IPS DF 6.9 (cell line): ENCODE measurements at places on chromosomes 5 and 9.

GRCh38 chr9:129318121-129319075, 140.3 kb upstream of the IER5L start:
- no peak for DNase-seq

DNA sequence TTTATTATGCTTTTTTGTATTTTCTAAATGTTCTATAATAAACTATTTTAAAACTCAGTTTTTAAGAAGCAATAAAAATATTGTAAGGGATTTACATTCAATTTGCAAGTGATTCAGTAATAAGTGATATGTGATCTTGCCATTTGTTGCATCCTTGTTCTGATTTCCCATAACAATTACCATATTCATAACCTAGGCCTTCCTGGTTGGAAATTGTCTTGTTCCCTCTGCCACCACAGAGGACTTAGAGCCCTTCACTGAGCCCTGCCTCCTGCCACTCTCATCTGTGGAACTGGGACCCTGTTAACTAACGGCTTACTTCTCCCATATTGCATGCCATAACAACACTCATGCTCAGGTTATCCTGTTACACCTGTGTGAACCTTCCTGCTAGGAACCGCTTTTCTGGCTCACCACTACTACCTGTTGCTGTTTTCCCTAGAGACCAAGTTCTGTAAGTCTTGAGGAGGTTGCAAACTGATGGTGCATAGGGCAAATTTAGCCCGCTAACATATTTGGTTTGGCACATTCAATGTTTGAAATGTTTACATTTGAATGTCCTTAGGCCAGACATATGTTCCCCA, 32.9 kb upstream of the DTWD2 start:
- no peak for DNase-seq

- no peak for DNase-seq
These were observed 97.4 kb upstream of the MAST4 start for GRCh38 chr5:66498791-66499207.

DNA sequence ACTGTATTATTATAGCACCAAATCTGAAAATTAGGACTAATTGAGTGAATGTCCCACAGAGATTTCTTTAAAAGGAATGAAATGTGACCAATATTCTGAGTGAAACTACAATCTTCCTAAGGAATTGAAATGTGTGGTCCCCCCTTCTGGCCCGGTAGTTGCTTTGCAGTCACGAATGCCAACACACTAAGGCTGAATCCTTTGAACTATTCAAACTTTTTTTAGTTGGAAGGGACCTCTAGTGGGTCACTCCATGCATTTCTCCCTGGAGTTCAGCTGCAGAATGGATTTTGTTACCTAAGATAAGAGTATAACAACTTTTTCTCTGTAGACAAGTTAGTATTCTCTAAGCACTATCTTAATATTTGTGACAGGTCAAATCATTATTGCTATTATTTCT, 2.8 kb downstream of the CDH6 start:
- DNase-seq = no peak

DNA sequence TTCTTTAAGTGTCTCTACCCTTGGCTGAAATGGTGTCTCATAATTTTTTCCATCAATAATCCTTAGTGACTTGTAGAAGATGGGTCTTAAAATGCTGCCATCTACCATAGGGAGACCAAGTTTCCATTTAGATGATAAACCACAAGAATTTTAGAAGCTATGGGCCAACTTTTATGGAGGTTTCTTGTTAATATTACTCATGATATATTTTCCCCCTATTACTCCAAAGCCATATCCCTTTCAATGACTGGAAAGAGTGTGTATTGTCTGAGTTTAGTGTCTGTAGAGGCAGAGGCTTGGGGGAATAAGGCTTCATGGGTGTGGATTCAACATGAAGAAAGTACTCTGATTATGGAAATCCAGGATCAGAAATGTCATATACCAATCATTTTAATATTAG, 507.3 kb upstream of the TNC start:
- DNase-seq = no peak

DNA sequence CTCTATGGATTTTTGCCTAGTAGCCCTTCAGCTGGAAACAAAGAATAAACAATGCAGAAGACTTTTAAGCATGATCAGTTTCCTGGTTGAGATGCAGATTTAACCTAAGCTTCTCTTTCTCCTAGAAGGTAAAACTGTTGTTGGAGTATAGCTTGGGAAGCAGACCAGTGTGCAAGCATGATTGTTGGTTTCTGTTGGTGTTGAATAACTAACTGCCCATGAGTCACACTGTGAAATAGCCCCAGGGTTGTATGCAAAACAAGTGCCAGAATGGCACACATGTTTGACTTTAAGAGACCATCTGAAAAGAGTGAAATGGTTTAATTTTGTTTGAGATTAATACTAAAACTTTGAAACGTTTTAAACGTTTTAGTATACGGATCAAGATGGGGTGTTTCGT, 227.1 kb downstream of the ARHGEF28 start:
- no peak for DNase-seq

DNA sequence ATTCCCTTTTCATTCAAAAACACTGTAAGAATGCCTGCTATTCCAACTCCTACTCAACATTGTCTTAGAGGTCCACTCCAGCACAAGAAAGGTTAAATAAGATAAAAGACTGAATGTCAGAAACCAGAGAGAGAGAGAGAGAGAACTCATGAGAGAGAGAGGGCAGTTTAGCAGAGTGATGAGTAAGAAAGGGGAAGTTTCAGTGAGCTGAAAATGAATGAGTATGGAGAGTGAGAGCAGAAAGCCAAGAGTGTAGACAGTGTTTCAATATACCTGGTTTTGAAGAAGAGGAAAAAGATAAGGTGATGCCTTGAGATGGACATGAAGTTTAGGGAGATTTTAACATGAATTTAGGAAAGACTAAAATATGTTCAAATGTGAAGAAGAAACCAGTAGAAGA, 528.0 kb upstream of the SEMA6A start:
- DNase-seq = no peak

GRCh38 chr5:81171769-81172168, 61.4 kb upstream of the CKMT2 start:
- DNase-seq = no peak

- DNase-seq = no peak
These were observed 249.5 kb downstream of the ISL1 start for GRCh38 chr5:51632793-51633192.

GRCh38 chr5:52051759-52052158, 668.5 kb downstream of the ISL1 start:
- DNase-seq = no peak

- DNase-seq = no peak
These were observed 103.5 kb downstream of the MAPKAP1 start for GRCh38 chr9:125603478-125604021.

DNA sequence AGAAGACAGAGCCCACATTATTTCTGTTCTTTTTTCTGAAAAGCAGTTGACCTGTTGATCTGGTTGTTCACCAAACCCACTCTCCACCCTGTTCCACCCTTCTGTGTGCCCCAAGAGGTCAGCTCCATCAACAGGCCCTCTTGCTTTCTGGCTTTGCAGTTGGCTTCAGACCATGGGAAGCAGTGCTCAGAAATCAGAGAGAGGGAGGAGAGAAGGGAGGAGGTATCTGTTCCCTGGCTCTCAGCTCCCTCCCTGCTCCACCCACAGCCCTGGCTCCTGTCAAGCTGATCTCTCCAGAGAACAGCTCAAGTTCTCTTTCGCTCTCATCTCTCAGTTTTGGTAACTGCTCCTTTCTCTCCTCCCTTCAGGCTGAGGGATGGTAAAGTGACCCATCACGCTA, 144.2 kb upstream of the RAI14 start:
- DNase-seq = no peak

GRCh38 chr5:86411596-86411995, 206.1 kb upstream of the COX7C start:
- no peak for DNase-seq

DNA sequence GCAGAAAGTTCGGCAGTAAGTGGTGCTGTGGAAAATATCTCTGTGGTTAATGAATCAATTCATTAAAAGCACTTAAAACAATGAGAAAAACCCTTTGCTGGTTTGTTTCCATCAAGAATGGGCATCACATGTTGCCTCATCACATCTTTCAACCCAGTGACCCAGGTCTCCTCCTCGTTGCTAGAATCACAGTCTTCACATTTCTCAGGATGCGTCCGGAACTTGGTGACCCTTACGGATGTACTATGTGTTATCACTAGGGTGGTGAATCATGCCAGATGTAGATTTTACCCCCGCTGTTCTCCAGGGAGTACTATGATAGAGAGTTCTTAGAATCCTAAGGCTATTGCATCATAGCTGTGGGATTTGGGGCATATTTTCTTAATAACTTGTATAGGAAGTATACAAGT, 217.9 kb upstream of the KLF4 start:
- DNase-seq = no peak

DNA sequence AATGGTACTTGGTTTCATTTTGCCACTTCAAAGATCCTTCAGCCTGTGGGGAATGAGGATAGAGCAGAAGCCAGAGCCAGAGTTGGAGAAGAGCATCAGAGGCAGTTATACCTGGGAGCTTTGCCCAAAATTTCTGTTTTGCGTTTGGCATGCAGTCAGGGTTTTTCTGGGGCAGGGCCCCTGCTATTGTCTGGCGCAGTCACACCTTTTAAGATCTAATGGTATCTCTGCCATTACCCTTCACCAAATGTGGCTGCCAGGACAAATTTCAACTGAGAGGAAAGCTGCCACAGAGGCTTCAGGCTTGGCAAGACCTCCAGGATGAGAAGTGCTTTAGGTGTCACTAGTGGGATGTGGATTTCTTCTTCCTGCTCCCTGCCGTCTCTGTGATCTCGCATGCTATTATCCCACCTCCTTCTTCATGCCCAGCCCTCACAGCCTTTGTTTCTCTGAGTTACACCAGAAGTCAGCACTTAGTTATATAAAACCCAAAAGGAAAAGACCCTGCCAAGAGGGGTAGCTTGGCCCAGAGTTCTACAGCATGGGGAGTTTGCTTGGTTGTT, 357.0 kb downstream of the TLE4 start:
- no peak for DNase-seq

- DNase-seq = no peak
These were observed 71.5 kb downstream of the ABCA1 start for GRCh38 chr9:104856413-104856941.

- no peak for DNase-seq
These were observed 53.9 kb downstream of the C9orf57 start for GRCh38 chr9:72006501-72006900.

DNA sequence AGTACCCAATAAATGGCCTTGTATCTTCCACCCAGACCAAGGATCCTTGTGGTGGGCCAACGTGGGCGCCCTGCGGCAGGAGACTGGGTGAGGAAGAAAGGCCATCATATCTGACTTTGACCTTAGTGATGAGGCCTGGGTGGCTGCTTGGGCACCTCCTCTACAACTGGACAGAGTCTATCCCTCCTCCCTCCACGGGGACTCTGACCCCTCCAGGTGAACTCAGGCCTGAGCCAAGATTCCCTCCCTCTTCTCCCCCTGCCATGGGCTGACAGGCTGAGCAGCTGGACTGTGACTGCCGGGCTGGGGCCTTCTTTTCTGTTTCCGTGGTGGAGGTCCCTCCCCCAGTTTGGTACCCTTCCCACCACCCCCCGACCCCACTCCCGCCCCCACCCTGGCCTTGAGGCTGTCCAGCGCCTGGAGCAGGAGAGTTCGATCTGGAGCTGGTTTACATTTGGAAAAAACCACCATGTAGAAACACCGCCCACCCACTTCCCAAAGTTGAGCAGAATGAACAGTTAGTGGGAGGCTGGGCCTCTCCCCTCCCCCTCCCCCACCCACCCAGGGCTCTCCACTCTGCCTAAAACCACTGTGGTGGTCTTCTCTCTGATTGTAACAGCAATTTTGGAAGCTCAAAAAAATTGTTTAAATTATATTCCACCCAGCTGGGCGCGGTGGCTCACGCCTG, 1.2 kb upstream of the PHYHD1 start:
- no peak for DNase-seq

GRCh38 chr9:75149841-75150241, 61.5 kb downstream of the OSTF1 start:
- DNase-seq = no peak

- DNase-seq = no peak
These were observed 6.0 kb upstream of the ADRA1B start for GRCh38 chr5:159910207-159910842.

- DNase-seq = no peak
These were observed at the start of gene CTXN3 for GRCh38 chr5:127649018-127649439. Gene CTXN3, plus strand, starts transcription at chr5:127649082. Its CDS starts 8,440 bp downstream, at chr5:127657522.

- DNase-seq = no peak
These were observed 647.2 kb downstream of the PDE4D start for GRCh38 chr5:59246145-59246869.

- no peak for DNase-seq
These were observed 944.8 kb downstream of the DTWD2 start for GRCh38 chr5:118043531-118043930.

- DNase-seq = no peak
These were observed 1.0 kb downstream of the KLF4 start for GRCh38 chr9:107488375-107489143.

- no peak for DNase-seq
These were observed 176.6 kb upstream of the SH3GL2 start for GRCh38 chr9:17402309-17402708.

GRCh38 chr5:135134691-135135381, 100.8 kb upstream of the PITX1 start:
- no peak for DNase-seq

DNA sequence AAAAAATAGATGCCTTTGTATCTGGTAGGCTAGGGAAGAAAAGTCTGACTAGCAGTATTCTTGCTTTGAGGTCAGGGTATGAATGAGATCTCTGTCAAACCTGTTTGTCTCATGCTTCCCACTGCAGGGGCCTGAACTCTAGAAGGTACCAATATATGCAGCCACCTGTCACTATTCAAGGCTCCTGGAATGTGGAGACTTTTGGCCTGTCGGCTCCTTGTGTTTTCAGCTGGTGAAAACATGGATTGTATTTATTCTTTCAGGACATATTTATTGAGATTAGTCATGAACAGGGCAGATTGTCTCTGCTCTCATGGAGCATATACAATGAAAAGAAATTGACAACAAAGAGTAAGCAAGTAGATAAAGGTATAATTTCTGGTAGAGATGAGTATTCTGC, 255.8 kb downstream of the ARHGAP26 start:
- DNase-seq = no peak

DNA sequence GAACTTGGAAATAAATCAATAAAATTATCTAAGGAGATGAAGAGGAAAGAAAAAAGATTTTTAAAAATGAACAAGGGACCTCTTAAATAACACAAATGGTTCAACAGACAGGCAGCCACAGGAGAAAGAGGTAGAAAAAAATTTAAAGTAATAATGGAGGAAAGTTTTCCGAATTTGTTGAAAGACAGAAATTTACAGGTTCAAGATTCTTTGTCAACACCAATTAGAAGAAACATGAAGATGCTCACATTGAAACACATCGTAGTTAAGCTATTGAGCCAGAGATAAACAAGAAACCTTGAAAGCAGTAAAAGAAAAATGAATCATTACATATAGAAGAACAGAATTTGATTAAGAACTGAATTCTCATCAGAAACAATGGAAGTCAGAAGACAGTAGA, 68.7 kb upstream of the OSMR start:
- no peak for DNase-seq

- no peak for DNase-seq
These were observed 152.9 kb downstream of the FRMD3 start for GRCh38 chr9:83385317-83385716.

DNA sequence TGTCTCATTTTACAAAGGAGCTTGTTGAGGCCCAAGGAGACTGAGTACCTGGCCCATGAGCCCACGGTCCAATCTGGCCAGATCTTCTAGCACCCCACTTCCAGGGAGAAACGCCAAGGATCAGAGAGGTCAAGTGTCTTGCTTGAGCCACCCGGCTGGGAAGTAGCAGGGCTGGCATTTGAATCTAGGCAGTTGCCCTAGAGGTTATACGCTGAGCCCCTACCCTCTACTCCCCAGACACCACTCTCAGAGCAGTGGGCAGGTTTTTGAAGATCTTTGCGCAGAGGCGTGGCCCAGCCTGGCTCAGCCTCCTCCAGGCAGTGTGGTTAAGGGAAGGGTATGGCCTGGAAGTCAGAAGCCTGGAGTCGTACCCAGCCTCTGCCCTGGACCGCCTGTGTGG, 5.8 kb upstream of the NUP214 start:
- DNase-seq = no peak
